ENCODE measurements at places on chromosomes 2 and 18.

DNA sequence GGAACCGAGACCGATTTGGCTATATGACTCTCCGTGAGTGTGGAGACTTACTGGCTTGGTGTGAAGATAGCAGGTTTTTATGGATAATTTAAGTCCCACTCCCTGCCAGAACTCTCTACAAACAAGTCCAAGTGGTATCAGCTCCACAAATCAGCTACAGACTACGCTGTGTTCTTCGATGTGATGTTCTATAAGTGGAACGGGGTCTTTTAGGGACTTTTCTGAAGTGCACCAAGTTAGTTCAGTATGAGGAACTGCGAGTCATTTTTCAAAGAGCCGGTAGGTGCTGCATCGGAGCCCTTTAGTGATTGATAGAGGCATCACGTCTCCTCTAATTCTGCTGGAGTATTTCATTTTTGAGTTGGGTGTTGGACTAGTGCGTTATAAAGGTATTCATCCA lies 107.1 kb downstream of the TSHZ1 start:
- DNase-seq: no peak

DNA sequence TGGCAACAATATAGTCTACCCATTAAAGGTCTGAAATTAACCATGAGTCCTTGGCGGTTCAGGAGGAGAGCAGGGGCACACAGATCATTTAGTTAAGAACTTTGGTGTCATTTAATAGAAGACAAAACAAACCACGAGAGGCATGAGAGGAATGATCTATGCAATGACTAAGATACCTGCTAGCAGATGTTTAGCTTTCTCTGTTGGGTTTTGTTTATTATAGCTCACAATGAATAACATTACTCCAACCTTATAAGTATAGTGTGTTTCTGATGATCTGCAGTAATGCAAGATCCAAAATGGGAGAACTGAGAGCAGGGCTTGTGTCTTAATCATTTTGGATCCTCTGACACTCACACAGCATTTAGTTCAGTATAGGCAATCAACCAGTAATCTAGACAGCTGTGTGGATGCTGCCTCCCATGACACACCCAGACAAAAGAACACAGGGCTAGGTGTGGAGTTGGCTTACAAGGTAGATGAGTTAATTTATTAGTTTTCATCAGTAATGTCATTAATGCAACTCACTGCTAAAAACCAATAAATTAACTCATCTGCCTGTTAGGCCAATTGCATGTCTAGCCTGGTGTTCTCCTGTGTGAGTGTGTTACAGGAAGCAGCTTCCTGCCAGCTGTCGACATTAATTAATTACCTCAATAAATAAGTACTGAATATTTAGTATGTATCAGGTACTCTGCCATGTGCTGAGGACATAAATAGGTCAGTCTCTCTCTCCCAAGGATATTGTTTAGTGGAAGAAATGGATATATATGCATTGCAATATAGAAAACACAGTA lies 92.3 kb downstream of the CLIP4 start:
- no peak for DNase-seq

GRCh38 chr18:10057401-10057893 lies 143.6 kb downstream of the VAPA start:
- no peak for DNase-seq

DNA sequence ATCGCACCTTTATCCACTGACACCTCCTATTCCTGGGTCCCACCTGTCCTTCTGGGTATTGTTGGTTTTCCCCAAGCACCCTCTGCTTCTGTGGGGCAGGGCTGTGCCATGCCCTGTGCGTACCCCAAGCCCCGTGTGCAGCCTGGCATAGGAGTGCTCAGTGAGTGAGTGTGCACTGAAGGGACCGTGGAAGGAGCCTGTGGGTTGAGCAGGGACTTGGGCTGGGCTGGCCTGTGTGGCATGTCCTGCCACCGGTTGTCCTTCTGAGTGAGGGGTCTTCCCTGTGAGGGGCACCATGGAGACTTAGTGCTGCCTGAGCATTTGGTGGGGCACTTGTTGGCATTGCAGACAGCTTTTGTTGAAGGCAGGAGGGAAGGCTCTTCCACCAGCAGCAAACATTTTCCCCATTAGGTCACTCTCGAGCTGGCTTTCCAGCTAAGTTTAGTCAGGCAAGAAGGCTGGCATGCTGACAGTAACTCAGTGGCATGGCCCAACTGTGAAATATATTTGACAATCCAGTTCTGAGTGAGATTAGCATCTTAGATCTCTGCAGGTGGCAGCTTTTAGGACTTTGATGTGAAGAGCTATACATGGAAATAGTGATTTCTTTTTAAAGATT lies 64.7 kb downstream of the LPIN1 start:
- DNase-seq: no peak

- no peak for DNase-seq
Observed at GRCh38 chr2:136495636-136496035, 269.7 kb upstream of the THSD7B start.

GRCh38 chr2:70888923-70889715 lies 46.6 kb upstream of the ATP6V1B1 start:
- DNase-seq: no peak

DNA sequence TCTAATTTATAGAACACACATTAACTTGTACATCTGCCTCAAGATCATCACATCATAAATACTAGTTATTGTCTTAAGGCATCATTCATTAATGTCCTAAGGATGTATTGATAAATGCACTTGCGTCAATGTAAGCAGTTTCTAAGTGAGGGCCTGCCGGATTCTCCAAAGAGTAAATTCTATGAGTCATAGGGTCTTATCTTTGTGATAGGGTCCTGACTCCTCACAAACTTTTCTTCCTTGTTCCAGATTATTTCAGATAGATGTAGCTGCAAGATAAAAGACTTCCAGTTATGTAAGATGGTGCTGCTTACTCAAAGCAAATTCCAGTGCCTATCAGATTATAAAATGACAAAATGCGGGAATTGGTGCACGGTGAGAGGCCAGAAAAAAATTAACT lies 315.0 kb upstream of the SLC39A10 start:
- no peak for DNase-seq

GRCh38 chr2:236908439-236909192 lies 177.1 kb upstream of the COPS8 start:
- DNase-seq: no peak

DNA sequence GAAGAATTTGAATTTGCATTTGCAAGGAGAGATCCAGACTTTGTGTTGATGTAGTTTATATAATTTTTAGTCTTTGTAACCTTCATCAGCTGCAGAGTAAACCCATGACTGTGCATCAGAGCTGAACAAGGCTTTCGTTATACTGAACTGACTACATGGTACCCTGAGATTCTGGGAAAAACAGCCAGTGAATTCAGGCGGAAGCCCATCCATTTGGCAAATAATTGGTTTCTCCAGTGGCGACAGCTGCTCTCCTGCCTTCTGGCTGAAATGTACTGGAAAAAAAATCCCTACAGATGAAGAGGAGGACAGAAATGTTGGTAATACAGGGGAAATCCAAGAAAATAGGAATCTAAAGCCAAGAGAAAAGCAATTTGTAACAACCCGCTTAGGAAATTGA lies 657.5 kb upstream of the CDH7 start:
- no peak for DNase-seq

Measured in activated CD4-positive, alpha-beta T cell treated with anti-CD3 and anti-CD28 coated beads, Interleukin-2, amount 50 U/mL, for 16 hours (primary cell).